ENCODE measurements at places on chromosomes 1 and 21.
A peak's percentile ranks its signal among the peaks of the same experiment; 100 is the strongest.

DNA sequence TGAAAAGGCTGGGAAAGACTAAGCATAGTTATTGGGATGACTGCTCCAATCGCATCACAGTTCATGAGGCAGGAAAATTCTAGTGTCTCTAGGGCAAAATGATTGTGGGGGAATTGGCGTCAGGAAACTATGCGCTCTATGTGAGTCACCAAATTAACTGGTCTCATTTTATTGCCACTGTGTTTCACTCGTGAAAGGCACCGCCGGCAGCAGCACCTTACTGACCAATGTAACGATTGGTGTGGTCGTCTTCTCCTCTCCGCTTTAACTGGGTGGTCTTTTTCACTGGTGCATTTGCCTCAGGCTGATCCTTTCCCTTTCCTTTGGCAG is 83.5 kb downstream of the SPAG17 start:
- DNase-seq: no peak

- no peak for DNase-seq
These were observed 466.5 kb downstream of the PCP4 start for GRCh38 chr21:40333731-40334130.

GRCh38 chr1:217534566-217534965 is 96.3 kb downstream of the GPATCH2 start:
- DNase-seq: no peak

DNA sequence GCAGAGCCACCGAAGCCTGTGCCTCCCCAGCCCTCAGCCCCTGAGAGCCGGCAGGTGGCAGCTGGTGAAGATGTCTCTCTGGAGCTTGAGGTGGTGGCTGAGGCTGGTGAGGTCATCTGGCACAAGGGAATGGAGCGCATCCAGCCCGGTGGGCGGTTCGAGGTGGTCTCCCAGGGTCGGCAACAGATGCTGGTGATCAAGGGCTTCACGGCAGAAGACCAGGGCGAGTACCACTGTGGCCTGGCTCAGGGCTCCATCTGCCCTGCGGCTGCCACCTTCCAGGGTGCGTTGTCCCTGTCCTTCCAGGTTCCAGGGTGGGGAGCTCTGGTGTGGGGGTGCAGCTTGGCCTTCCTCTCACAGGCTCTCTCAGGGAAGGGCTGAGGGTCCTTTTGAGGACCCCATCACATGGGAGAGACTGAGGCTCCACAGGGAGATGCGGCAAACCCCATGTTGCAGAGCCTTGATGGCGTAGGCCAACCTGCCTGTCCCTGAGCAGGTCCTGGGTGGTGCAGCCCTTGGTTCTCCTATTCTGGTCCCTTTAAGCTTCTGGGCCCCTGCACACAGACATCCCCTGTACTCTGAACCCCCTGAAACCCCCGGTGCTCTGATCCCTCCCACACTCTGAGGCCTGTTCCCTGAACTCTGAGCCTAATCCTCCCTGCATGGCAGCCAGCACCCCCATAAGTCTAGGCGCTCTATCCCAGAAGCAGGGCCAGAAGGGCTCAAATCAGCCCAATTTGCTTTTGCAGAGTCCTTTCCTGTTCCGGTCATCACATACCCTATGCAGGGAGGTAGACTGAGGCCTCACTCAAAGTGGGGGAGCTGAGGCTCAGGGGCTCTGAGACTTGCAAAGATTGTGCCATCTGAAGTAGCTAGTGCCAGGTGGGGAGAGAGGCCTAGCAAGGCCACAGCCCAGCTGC is 88.5 kb downstream of the TRIM11 start:
- DNase-seq: no peak

DNA sequence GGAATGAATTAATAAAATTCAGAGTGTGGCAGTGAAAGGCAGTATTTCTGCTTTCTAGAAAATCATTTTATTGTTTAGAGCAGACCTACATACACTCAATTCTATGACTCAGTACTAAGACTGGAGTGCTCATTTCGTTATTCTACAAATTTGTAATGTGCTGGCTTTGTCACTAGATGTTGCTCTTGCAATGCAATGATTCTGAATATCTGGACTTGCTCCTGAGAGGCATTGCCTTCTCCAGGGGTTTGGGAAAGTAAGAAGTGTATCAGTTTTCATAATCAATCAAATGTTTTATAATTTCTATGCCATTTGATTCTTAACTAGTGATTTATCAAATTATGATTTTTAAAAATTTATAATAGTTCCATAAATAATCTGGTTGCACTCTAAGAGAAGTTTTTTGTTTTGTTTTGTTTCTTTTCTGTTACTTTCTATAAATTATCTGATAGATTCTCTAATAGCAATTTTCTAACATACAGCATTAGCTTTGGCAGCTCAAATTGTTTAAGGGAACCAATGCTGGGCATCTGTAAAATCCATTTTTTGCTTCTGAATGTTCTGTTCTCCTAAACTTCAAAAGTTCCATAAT is 280.5 kb upstream of the SGIP1 start:
- no peak for DNase-seq

GRCh38 chr1:31514117-31514516 is 62.2 kb upstream of the TINAGL1 start:
- no peak for DNase-seq

GRCh38 chr1:43901196-43901961 is 32.2 kb upstream of the ARTN start:
- no peak for DNase-seq

- no peak for DNase-seq
These were observed 189.7 kb downstream of the CENPF start for GRCh38 chr1:214792527-214793186.

GRCh38 chr1:6083801-6084446 is 38.2 kb downstream of the KCNAB2 start:
- no peak for DNase-seq

- DNase-seq: no peak
These were observed 5.1 kb upstream of the TMCO4 start for GRCh38 chr1:19804831-19805251.

- no peak for DNase-seq
These were observed 459 bp downstream of the SERBP1 start for GRCh38 chr1:67429528-67430357.

GRCh38 chr21:42545317-42545716 is 31.7 kb downstream of the SLC37A1 start:
- no peak for DNase-seq

GRCh38 chr1:66978201-66978600 is 53.4 kb downstream of the MIER1 start:
- DNase-seq: no peak

DNA sequence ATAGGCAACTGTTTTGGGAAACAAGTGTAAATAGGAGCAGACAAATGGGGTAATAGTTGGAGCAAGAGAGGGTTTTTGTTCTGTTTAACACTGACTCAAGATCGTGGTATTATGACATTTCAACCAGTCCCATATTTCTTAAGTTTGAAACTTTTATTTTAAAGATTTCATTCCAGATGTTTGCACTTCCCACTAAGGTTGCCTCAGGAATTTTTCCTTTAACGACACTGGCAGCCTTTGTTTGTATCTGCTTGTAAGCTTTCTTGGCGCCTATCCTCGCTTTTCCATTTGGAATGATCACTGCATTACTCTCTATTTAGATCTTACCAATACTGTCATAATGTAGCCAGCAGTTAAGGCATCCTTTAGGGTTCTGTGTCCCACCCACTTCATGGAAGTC is 67.7 kb downstream of the ALG6 start:
- no peak for DNase-seq

- DNase-seq: no peak
These were observed 683 bp downstream of the LRRC8D start for GRCh38 chr1:89821322-89822108.

DNA sequence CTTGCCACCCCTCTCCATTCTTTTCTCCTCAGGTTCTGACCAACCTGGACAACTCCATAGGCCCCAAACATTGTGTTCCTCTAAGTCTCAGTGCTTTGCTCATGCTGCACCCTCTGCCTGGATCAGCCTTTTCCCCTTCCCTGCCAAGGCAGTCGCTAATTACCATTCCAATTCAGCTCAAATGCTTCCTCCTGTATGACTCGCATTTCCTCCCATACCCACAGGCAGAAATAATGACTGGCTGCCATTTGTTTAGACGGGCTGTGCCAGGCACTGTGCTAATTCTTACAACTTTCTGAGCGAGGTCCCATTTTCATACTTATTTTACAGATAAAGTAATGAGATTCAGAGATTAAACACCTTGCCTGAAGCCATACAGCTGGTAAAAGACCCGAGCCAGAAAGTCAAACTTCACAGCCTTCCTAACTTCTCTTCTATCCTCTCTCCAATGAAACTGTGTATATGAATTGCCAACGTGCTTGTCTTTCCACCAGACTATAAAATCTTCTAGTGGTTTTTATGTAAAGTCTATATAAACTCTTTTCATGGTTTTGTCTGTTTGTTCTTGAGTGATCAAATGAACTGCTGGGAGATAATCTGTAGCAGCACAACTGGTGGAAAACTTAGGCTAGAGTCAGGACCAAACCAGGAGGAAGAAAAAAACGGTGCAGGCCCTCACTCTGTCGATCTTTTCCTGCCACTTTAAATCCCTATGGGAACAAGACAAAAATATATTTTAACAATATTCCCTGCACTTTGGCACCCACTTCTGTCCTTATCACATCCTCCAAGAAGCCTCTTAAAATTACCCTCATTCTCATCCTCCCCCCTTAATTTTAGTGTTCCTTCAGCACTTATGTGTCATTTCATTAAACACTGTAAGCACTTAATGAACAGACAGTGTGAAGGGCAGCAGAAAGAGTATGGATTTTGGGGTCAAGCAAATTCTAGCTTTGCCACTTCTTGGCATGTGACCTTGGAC is 33.7 kb downstream of the RAB3B start:
- no peak for DNase-seq

GRCh38 chr1:59560807-59561450 is 253.8 kb upstream of the HOOK1 start:
- no peak for DNase-seq

DNA sequence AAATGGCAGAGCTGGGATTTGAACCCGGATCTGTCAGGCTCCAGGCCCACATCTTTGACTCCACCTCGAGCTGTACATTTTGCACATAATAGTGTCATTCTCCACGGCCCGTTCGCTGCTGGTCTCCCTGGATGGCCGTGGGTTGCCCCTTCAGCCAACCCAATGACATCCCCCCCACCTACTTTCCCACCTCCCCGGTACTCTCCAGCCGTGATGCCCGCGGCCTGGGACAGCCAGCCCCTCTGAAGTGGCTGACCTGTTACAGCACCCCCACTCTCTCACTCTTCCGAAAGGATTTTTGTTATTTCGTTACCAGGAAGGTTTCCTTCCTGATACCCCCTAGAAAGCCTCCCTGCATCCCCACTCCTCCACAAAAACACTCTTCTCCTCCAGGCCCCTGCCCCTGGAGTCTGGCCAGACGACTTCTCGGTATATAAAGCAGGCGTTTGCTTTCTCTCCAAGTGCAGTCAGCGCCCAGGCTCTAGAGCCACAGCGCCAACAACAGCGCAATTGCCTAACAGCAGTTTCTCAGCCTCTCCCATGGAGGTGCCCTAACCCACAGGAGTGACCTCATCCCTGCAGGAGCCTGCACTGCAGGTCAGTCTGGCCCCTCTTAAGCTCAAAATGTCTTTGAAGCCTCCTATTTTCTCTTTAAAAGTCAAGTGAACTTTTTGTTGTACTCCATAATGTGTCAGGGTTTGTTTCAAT is 14.5 kb upstream of the GJB5 start:
- no peak for DNase-seq

GRCh38 chr1:150973836-150974579 is 627 bp downstream of the CERS2 start:
- DNase-seq: no peak

DNA sequence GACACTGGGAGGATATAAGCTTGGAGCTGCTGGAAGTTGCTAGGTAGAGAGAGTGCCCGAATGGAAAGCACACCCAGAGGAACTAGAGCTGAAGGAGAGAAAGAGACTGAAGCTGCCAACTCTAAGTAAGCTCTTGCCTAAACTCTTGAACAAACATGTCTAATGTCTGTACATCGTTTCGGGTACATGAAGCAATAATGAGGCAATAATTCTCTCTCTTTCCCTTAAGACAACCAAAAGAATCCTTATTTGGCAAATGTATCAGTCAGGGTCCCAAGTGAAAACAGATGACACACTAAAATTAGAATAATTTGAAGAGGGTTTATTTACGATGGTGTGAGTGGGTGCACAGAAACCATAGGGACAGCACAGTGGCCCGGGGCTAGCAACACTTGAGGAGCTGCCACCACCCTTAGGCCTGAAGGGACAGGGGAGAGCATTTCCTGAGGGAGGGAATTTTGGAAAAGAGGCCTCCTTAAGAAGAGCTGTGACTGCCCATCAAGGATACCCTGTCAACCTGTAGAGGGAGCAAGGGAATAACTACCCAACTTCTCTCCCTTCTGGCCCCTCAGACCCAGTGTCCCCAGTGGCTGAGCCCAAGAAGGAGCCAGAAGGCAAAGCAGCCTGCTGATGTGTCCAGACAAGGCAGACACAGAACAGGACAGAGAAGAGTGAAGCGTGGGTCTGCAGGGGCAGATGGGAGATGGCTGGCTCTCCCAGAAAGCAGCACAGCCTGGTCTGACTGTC is 36.1 kb upstream of the KHDRBS1 start:
- peak; percentile 82 for DNase-seq

GRCh38 chr1:13651279-13651678 is 48.7 kb upstream of the PRDM2 start:
- DNase-seq: no peak

DNA sequence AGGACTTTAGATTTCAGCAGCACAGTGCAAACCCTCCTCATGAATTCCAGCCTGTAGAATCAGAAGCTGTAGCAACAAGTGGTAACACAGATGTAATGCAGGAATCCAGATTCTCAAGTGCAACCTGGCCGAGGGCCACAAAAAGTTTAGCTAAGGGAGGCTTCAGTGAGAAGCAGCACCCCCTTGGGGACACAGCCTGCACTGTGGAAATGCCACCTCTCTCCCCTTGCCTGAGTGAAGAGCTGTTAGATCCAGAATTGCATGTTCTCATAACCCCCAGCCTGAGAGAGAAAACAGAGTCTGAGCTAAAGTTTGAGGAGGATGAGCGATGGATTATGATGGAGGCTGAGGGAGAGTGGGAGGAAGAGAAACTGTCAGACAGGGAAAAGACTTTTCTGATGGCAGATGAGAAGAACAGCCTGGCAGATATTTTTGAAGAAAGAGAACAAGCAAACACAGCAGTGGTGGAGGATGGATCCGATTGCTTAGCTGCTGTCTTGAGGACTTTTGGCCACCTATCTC is 80.5 kb upstream of the BMP8A start:
- no peak for DNase-seq
